ENCODE measurements at places on chromosomes 12 and 14. TPM values are rescaled to one million over a fixed set of nuclear protein-coding genes. Genes with fewer than 3 reads are reported as not detected.

The PLA2G1B gene
- 0.27 TPM for polyA plus RNA-seq

The TPH2 gene
- polyA plus RNA-seq = 0.10 TPM

GRCh38 chr12:51323966-51324895 is at the start of gene BIN2:
Gene BIN2 (minus strand): TSS chr12:51324174. CDS start chr12:51324102, 72 bp downstream.
- no peak for DNase-seq

DNA sequence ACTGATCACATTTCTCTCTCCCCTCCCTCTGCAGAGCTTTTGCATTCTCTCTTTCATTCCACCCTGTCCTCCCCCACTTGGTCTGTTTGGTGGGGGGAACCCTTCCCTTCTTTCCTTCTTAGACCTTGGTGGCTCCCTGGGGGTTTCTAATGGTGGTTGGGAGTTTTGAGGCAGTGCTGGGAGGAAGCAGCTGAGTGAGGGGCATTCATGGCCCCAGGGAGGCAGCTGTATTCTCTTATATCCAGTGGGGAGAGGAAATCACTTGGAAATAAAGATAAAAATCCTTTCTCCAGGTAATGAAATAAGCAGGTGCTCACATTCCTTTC is 13.3 kb downstream of the NGDN start:
- DNase-seq = no peak

DNA sequence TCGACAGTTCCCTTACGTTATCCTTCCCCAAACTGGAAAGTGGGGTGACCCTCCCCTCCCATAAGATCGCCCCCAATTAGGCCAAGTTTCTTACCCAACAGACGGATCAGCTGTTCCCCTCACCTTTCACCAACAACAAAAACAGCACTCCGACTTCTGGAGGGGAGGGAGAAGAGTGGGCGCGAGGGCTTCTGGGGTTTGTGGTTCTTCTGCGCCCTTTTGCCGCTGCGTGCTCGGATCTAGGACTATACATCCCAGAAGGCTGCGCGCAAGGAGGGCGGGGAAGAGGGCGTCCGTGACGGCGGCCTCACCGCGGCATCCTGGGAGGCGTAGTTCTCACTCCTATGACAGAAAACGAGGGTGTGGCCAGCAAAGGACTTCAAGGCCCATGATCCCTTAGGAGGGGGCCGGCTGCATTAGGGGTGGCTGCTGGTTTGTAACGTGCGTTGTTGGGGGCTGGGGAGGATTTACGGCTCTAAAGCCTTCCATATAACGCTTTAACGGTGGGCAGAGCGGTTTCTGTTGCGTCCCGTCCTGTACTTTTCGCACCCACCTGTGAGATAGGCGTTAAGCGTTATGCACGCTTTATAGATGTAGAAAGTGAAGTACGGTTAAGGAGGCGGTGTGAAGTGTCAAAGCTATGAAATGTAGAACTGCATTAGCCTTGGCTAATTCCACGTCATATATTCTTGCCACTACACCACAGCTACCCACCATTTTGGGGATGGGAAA is at the start of gene CALCOCO1:
TSS of gene CALCOCO1 (minus strand) at position 143 of the 732 bp plus-strand sequence. CDS start 2,210 bp downstream, outside the sequence.
- peak; percentile 98 for DNase-seq

The GSG1 gene
- polyA plus RNA-seq = 0.71 TPM

GRCh38 chr14:76486251-76486743 is 110.4 kb downstream of the ESRRB start:
- peak; percentile 41 for DNase-seq

DNA sequence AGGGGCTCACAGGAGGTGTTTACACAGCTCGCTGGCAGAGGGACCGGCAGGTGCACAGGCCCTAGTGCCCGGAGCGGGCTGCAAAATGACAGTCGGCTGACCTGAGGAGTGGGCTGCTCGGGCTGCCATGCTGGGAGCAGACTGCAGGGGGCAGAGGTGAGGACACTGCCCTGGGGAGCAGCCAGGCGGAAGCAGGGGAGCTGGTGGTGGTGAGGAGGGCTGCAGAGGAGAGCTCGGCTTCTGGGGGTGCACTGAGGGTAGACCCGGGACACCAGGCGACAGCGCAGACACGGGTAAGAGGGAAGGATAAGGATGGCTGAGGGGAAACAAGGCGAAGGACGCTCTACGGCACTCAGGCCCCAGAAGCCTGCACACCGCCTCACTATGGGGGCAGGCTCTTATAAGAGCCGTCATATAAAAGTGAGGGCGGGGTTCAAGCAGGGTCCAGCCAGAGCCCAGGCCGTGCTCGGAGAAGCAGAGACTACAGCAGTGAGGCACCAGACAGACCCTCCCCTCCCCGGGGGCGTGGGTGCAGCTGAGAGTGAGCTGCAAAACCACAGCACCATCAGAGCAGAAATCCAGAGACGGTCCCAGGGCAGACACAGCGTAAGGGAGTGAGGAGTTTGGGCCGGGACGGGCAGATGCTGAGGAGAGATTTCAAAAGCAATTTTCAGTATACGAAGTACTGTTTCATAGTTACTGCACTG is 62.5 kb downstream of the CCDC88C start:
- DNase-seq = no peak

- DNase-seq = peak; percentile 96
These were observed at the start of gene EAPP for GRCh38 chr14:34539407-34540180. Gene EAPP (minus strand): TSS chr14:34539701. CDS start chr14:34539628, 73 bp downstream.

GRCh38 chr12:98244136-98244535 is 271.3 kb upstream of the TMPO start:
- no peak for DNase-seq
